ENCODE measurements at places on chromosomes 5 and 9.
A peak's percentile ranks its signal among the peaks of the same experiment; 100 is the strongest.

- no peak for DNase-seq
Measured at GRCh38 chr5:116421080-116421629, 153.5 kb downstream of the SEMA6A start.

DNA sequence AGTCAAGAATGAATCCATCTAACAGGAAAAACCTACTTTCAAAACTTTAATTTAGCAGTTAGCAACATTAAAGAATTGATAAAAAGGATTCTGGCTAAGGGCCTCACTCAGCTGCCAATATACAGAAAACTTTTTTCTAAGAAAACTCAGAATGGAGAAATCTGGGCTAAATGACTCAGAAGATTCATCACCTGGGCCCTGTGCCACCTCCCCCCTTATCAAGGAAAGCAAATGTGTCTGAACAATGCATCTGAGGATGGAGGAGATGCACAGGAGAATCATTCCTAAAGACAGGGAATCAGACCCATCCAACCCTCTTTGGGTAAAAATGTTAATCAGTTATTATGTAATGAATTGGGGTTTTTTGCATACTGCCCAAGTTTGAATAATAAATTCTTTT, 592.0 kb upstream of the DMAC1 start:
- DNase-seq, result no peak

DNA sequence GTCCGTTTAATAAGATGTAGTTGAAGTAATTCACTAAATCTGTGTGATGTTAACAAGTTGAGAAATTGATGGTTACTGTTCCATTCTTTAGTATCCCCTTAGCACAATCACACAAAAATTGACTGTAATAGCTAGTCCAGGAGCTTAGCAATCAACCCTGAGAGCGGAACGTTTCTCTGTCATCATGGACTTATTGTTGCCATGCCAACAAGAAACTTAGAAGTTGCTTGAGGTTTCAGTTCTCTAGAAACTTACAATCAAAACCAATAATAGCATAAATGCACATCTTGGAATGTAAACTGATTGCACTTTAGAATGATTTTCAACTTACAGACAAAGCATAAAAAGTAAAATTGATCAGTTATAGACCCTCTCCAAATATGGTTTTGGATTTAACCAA, 125.4 kb upstream of the ANKH start:
- DNase-seq, result no peak

GRCh38 chr5:172106511-172107356, 81.3 kb downstream of the STK10 start:
- DNase-seq, result no peak

- no peak for DNase-seq
Measured at GRCh38 chr5:31741496-31741895, 102.6 kb downstream of the PDZD2 start.

GRCh38 chr5:134524272-134524825, 1.1 kb upstream of the JADE2 start:
- DNase-seq, result no peak

GRCh38 chr5:161851691-161852299, 3.9 kb downstream of the GABRA1 start:
- no peak for DNase-seq

- peak; percentile 74 for DNase-seq
Measured at GRCh38 chr5:76337953-76338451, 65.1 kb upstream of the IQGAP2 start.

DNA sequence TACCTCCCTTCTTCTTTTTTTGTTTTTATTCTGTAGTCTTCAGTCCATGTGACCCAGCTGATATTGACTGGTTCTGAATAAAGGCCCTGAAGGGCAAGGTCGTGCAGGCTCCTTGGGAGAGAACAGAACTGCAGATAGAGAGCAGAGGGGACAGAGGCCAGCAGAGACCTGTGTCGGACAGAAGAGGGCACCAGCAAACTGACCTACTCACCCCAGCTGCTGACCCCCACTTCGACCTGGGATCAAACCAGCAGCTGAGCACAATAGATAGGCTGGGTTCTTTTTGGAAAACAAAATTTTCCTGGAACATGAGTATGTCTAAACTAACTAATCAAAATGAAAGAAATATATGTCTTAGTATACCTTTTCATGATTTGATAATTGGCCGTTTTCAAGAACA, 695.1 kb downstream of the NR2F1-AS1 start:
- no peak for DNase-seq

Data from LNCaP clone FGC (cell line).